ENCODE measurements at places on chromosomes 12 and 14.

- DNase-seq: peak; percentile 76
Measured at GRCh38 chr12:120713861-120714482, 3.7 kb downstream of the UNC119B start.

DNA sequence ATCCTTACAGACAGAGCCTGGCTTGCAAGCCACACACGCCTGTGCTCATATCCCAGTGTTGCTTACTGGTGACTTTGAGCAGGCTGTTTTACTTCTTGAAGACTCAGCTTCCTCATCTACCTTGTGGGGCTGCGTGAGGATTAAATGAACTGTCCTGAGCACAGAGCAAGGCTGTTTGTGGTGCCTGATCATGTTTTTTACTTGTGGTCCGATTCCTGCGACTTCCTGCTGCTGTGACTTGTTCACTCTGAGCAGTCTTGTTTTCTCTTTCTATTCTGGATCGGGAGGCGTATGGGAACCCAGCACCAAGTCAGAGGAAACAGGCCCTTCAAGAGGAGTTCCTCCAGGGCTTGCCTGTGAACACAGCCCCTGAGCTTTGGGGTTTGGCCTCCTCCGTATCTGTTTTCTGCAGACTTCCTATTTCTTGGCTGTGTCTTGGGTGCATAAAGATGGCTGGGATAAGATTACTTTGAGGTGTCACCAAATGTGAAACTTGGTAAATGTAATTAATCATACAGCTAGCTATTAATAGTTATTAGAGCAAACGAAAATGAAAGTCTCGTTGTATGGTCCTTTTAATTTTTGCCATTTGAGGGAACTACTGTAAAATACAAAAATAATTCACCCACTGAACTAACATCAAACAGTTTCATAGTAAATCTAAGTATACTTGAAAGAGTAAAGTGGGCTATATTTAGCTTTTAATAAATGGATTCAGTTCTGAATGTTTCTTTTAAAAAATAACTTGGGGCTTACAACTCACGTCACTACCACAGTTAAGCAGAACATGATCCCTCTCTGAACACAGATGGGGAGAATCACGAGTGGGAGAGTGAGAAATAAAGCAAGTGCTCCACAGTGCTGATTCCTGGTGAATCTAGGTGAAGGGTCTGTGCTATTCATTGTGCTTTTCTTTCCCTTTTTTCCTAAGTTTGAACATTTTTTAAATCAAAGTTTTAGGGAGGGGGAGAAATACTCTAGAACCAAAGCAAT is 251.5 kb downstream of the FOXN3 start:
- no peak for DNase-seq

GRCh38 chr14:65703521-65703920 is 291.0 kb downstream of the FUT8 start:
- no peak for DNase-seq

DNA sequence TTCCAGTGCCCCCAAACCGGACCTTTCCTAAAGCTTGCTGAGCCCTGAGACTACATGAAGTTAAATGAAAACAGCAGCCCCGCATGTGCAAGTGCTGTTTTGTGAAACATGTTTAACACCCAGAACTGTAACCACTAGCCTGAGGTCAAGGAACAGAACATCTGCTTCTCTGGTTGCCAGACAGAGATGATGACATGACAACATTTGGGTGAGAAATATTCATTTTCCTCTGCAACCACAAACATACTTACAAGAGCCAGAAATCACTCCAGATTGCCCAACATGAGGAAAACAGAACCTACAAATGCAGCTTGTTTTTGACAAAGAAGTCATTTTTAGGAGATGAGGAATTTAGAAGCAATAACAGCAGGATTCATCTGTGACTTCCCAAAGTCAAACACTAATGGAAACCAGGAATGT is 110.4 kb downstream of the BCAT1 start:
- DNase-seq: peak; percentile 99

DNA sequence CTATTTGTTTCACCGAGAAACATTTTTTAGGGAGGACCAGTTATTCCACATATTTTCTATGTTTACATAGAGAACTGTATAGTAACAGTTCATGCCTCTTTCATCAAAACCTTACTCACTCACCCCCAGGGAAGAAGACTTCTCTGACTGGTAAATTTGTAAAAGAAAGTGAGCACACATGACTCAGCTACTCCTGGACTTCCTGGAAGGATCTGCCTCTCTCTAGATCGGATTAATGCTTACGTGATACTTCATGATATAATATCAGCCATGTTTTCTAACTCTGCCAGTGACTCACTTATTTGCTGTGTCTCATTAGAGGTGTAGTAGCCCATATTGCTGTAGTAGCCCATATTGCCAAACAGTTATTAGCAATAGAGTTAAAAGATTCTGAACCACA is 494.3 kb upstream of the ATXN7L3B start:
- DNase-seq: peak; percentile 97

DNA sequence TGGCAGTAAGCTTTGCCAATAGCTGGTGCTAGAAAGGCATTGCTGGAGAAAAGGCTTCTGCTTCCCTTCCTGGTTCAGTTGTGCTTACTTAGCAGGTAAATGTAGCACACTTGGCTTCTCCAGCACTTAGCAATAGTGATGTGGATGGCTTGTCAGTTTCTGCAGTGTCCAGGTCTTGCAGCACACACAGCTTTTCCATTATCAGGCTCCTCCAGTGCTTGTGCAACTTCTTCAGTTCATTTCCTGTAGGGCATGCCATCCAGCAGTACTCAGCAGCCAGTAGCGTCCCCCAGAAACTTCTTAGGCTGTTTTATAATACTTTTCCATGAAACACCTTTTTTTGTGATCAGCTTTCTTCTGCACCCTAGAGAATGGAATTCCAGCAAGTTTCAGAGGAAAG is 154.6 kb downstream of the SLC6A15 start:
- DNase-seq: peak; percentile 84

GRCh38 chr12:123763093-123763492 is 992 bp downstream of the DNAH10 start:
- DNase-seq: no peak

DNA sequence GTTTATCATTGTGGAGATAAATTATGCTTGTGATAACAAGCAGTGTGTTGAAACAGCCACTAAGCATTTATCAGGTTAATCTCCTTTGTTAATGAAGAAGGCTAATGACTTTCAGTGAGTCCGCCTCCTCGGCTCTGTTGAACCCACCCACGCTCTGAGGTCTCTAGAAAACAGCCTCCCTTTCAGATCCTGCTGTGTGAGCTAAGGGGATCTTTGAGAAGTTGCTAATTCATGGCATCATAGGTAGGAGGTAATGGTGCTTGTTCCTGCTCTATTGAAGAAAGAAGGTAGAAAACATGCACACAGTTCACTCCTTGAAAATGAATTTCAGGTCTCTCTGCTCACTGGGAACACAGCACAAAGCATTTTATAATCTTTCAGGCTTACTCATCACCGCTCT is 483.9 kb downstream of the AACS start:
- no peak for DNase-seq

DNA sequence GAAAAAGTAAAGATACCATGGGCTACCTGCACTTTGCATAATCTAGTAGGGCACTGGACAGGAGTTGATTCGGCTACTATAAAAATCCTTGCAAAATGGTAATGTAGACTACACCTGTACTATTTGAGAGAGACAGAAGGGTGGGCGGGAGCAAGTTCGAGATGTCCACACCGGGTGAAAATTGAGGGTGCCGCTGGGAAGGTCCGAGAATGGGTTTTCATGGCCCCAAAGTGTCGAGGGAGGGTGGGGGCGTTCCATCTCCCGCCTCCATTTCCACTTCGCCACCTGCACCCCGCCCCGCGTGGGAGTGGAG is 648 bp downstream of the SNX6 start:
- DNase-seq: no peak

DNA sequence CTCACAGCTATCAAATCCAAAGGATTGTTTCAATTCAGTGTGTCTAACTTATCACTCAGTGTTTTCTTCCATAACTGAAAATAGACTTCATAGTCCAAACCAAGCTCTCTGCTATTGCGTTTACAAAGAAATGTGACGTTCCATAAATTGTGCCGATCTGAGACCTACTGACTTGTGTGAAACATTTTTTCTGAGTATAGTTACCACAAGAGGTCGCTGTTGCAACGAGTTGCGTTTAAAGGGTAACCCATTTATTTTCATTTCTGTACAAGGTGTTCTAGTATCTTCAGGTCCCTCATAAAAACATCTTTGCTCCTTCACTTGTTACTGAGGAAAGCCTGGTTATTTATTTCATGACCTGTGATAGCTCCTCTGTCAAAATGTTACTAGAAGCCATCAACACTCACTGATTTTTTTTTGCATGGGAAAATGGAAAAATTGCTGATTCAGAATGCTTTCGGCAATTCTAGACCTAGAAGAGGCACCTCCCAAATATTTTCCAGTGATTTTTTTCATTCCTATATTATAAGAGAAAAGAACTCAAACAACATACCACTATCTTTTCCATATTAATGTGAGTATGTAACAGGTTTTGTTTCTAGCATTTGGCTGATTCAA is 60.9 kb upstream of the OR4E1 start:
- DNase-seq: peak; percentile 60
